ENCODE measurements at places on chromosomes 7 and 10.

GRCh38 chr10:31100115-31100601 is 68.5 kb upstream of the ZNF438 start:
- DNase-seq = no peak

DNA sequence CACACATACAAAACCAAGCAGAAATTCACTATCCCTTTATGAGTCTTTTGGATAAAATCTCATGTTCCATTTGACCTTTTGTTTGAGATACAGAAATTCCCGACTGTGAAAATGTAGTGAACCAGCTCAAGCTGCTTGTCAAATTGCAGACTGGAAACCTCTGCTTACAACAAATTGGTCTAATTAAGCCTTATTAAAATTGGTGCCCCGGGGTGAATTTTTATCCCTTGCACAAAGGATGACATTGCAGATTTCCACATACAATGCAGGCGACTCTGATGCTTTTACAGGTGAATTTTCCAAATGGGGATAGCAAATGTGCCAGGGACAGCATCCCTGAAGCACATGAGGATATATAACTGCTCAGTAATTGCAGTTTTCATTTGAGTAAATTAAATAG is 257.3 kb downstream of the BMPER start:
- no peak for DNase-seq

- peak; percentile 63 for DNase-seq
Measured at GRCh38 chr10:119029613-119030420, at the start of gene NANOS1. NANOS1 (plus strand) TSS chr10:119029714; CDS start chr10:119029802, 88 bp downstream.

DNA sequence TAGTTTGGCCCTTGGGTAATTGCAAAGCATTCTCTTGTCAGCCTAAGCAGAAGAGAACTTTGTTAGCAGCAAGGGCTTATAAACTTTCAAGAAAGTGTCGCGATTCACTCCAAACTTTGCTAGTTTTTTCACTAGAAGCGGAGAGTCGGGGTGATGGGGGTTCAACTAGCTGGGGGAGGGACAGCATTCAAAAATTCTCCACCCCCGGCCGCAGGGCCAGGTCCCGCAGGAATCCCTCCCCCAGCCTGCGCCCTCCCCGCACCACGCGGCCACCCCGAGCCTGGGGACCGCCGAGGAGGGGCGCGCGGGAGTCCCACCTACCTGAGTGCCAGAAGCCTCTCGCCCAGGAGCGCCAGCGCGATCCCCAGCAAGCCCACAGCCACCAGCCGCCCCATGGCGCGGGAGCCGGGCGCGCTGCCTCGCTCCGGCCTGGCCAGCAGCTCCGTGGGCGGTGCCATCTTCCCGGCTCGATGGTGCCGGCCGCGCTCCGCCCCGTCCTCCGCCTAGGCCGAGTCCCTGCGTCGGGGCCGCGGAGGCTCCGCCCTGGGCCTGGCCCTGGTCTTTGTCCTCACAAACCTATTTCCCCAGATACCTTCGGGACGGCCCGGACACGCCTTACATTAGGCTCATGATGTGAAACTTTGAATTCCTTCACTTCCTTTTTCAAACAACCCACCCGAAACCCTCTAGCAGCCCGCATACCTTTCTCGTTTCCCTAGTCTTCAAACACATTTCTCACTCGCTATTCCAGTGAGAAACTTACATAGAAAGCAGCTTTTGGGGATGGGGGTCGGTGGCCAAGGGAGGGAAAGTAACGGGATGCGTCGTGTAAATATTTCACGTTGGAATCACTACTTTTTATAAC is at the start of gene PON2:
TSS of gene PON2 (minus strand) at position 472 of the 865 bp plus-strand sequence. CDS start at position 395, 77 bp downstream.
- DNase-seq = peak; percentile 81

- no peak for DNase-seq
Measured at GRCh38 chr7:105298439-105298894, 90.3 kb downstream of the SRPK2 start.

DNA sequence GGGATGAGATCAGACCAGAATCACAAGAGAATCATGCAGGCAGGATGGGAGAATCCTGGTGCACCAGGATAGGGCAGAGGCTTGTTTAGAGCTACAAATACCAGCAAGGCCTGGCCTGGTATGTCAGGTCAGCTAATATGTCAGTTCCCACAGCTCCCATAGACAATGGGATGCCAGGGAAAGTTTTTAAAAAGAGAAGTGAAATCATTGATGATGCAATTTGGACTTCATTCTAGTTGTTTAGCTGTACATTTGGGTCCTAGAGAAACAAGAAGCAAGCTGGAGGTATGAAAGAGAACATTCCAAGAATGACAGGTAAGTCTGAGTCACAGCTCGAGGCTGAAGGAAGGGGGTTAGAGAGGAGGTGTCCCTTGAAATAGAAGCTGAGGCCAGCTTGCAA is 45.2 kb downstream of the GPR141 start:
- no peak for DNase-seq

DNA sequence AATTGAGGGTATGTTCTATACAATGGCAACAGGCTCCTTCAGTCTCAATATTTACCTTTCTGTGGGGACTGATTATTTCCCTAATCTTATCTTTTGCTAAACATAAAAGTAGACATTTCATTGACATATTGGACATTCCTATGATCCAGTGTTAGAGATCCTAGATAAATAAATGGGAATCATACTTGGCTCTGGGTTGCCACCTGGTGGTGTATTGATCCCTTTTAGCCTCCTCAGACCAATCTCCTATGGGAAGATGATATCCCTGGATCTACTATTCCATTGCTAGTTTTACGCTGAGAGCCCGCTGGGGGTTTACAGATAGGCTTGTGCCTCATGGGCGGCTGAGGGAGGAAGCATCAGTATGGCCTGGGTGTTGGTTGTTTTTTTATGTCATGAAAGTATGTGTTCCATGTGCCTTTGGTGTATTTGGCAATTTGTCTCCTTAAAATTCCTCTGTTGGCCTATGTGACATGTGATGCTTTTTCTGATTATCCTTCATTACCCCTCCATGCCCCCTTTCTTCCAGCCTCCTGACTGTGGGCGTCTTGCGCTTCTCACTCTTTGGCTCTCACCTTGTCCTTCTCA is 18.8 kb downstream of the CELF2 start:
- DNase-seq = peak; percentile 50

GRCh38 chr10:3239066-3239919 is 66.7 kb upstream of the PITRM1 start:
- peak; percentile 84 for DNase-seq

GRCh38 chr10:81219758-81220157 is 655.2 kb upstream of the NRG3 start:
- DNase-seq = no peak

GRCh38 chr7:79531905-79532664 is 78.6 kb upstream of the MAGI2 start:
- no peak for DNase-seq

- no peak for DNase-seq
Measured at GRCh38 chr10:1608851-1609647, 128.3 kb downstream of the ADARB2 start.

DNA sequence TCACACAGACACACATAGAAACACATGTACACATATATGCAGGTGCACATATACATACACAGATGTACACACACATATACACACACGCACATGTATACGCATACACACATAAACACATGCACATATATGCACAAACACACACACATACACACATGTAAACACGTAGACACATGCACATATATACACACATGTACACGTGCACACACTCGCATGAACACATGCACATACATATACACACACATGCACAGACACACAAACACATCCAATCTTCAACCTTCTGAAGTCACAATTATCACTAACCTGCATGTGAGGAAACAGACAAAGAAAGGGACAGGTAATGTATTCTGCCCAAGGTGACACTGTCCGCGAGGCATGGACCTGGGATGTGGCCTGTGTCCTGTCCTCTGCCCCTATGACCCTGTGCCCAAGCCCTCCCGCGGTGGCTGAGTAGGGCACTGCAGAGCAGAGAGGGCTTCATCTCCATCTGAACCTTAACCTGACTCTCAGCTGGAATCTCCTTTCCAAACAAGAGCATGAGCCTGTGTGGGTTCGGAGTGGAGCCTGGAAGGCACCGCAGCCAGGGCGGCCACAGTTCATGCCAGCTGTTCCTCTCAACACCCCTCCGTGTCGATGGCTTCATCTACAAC is 660.9 kb downstream of the SDK1 start:
- DNase-seq = no peak

DNA sequence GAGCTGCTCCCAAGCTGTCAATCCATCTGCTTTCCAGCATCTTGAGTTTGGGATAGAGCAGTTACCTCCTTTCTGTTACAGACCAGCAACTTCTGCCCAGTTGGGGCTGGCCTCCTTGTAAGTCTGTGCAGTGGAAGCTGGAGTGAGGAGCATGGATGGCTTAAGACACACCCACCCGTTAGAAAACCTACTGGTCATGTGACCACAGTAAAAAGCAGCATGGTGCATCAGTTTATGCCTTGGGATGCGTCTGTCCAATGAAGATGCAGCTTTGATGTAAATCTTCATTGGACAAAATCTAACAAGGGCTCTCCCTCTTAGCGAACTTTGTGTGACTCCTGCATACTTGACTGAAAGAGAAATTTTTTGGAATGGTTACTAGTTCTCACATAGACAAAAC is 453.5 kb downstream of the TYW1 start:
- no peak for DNase-seq

DNA sequence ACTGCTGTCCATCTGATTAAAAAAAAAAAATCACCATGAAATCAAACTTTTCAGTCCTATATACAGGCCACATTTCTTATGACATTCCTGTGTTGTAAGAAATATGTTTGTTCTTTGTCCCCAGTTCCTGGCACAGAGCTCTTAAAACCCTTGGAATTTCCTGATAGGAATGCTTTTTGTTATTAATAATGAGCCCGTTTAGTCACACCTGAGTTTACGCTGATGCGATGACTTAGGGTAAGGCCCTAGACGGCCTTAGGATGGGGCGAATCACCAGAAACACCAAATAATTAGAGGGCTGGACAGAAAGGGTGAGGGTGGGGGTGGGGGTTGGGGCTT is 17.5 kb downstream of the TSPAN15 start:
- DNase-seq = no peak

Data from glutamatergic neuron (in vitro differentiated cells).